ENCODE measurements at places on chromosomes 7 and 10.

- DNase-seq = no peak
Measured at GRCh38 chr10:17427666-17428350, 26.6 kb downstream of the ST8SIA6 start.

- DNase-seq = no peak
Measured at GRCh38 chr7:151366166-151366879, 24.7 kb downstream of the NUB1 start.

DNA sequence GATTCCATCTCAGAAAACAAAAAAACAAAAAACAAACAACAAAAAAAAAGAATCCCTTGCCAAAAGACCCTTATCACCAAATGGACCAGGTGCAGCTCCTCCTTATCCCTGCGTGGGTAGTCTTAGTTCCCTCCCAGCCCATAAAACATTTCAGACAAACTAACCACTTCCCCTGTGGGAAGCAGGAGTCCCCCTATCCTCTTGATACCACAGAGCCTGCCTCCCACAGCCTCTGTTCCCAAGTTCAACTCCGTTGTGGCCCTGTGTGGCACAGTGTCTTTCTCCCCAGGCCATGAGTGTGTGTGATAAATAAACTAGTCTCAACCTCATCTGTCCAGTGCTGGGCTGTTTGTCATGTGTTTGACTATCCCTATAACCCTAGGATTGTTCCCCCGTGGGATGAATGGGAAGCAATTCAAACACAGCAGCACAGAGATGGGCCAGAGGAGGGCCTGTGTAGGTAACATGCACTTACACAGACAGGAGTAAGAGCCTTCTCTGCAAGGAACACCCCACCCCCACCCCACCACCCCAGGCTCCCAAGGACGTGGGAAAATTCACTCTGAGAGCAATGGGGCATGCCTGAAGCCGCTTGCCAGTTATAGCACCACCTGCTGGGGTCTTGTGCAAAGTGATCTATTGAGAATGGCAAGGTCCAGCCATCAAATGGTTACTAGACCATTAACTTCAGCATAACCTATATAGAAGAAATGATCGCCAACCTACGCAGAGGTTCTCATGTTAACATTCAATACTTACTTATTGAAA is 147.1 kb upstream of the GHITM start:
- no peak for DNase-seq

DNA sequence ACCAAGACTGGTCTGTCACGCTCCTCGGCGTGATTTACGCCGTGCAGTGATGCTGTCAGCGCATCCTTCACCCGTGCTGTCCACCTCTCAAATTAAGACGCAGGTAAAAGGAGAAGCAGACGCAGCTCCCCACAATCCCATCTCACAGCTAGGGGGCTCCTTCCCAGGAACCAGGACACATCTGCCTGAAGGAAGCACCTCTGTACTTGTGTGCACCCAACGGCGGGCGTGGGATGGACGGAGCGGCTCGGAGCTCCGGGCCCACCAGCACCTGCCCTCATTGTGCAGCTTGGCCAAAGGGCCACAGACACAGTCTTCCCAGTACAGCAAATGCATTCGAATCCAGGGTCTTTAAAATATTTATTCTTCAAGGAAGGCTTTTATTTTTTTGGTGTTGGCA is 55.3 kb downstream of the STK32C start:
- no peak for DNase-seq

- no peak for DNase-seq
Measured at GRCh38 chr10:51108406-51108805, 34.1 kb downstream of the PRKG1 start.

GRCh38 chr7:81710751-81711150 is 59.1 kb downstream of the HGF start:
- no peak for DNase-seq

DNA sequence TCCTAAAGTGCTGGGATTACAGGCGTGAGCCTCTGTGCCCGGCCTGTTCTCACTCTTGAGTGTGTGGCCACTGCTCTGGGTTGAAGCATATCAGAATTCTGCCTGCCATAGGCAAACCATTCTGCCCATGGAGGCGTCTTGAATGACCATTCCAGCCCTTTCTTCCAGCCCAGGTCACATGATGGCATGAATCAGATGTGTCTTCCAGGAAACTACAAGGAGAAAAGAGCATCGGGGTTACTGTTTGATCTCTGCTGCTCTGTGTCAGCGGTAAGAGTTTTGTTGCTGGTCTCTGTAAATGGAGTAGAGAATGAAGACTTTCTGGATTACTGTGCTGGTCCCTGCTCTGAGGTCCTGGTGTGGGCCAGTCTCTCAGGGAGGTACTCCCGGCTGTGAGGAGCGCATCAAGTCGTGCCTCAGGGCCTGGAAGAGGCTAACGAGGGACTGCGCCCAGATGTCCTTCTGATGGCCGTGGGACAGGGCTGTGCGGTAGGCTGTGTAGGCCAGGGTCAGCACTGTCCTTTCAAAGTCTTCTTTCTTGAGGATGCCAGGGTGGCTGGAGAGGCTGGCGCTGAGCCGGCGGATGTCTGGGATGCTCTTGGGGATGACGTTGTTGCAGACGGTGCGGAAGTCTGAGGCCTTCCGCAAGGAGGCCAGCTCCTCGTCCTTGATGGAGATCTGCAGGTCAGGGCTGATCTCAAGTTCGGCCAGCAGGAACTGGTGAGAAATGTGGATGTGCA is 5.8 kb upstream of the SLC13A4 start:
- DNase-seq = no peak

GRCh38 chr10:60942788-60943315 is 1.1 kb downstream of the RHOBTB1 start:
- DNase-seq = no peak

- no peak for DNase-seq
Measured at GRCh38 chr7:43142703-43143102, 30.3 kb downstream of the HECW1 start.

GRCh38 chr7:44279731-44280505 is 45.5 kb downstream of the CAMK2B start:
- DNase-seq = no peak

- DNase-seq = no peak
Measured at GRCh38 chr10:105070249-105070648, 429.2 kb downstream of the SORCS3 start.

DNA sequence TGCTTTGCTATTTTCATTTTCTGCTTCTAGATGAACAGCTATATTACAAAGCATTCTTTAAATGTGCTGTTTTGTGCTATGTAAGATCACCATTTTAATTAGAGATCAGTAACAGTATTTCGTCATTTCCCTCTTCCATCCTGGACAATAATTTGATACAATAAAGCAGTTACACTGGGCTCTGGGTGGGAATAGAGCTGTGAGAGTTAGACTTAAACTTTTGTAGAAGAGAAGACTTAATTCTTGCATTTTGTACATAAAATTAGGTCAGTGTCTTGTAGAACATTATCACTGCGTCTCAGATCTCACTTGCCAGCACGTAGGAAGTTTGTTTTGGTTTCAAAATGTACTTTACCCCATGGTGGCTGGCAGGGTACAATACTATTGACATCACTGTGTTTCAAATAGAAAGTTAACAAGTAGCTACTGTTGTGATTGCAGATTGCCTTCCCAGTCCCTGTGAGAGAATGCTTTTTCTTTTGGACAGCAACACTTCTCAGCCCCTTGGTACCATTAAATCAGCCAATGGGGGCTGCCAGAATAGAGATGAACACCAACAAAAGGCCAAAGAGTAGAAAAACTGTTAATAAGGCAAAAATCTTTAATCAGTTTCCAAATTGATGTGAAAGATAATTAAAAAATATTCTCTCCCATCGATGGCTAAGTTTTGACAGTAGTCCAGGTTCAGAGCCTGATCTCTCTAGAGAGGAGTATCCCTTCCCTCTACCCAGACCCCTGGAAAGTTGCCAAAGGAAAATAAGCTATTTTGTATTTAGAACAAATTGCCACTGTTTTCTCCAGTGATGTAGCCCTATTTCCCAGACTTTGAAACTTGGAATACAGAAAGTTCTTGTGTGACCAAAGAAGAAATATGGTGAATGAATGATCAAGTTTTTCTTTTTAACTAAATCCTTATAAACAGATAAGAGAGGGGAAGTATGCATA is 35.1 kb downstream of the SMNDC1 start:
- no peak for DNase-seq

DNA sequence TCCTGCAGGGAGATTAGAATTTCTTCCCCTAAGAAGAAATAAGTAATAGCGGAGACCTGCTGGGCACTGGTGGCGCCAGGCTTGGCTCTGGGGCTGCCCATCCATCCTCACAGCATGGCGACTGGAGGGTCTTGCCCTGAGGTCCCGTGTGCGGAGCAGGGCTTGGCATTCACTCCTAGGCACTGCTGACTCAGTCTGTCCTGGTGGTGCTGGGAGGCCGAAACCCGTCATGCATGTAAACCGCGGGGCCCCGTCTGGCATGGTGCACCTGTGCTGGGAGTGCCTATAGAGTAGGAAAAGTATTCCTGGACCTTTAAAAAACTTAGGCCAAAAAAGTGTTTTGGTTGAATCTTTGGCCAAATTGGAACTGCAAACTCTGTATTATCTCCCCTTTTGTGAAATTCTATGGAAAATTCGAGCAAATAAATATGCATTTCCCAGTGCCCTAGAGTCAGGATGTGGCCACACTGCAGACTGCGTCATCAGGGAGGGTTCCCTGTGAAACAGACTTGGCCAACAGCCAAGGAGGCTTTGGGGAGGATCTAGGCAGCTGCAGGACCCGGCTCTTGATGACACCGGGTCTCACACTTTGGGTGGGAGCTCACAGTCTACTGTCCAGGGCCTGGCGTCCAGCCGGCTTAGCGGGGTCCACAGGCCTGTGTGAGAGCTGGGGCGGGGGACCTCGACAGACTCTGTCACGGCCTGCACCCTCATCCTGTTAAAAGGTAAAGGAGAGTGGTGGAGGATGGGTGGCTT is 122.3 kb downstream of the VIPR2 start:
- no peak for DNase-seq

GRCh38 chr10:70492786-70493659 is 14.5 kb downstream of the PALD1 start:
- DNase-seq = no peak

DNA sequence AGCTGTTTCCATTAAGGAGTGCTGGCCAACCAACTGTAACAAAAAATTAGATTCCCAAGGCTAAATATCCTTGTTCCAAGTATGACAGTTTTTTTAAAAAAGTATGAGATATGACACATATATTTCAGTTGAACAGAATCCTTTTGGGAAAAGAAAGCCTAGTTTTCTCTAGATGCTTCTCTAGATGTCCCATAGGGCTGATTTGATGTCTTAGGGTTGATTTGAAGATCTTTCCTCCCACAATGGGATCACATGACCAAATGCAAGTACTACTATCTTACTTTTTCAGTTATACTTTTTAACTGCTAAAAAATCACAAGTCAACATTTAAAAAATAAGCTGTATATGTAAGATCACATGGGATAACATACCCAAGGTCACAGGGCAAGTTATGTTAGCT is 3.7 kb downstream of the NAMPT start:
- no peak for DNase-seq

- no peak for DNase-seq
Measured at GRCh38 chr7:156059369-156059768, 247.1 kb upstream of the SHH start.

- no peak for DNase-seq
Measured at GRCh38 chr7:25250386-25250785, 22.1 kb upstream of the NPVF start.

GRCh38 chr7:13945670-13946069 is 43.8 kb downstream of the ETV1 start:
- DNase-seq = no peak

DNA sequence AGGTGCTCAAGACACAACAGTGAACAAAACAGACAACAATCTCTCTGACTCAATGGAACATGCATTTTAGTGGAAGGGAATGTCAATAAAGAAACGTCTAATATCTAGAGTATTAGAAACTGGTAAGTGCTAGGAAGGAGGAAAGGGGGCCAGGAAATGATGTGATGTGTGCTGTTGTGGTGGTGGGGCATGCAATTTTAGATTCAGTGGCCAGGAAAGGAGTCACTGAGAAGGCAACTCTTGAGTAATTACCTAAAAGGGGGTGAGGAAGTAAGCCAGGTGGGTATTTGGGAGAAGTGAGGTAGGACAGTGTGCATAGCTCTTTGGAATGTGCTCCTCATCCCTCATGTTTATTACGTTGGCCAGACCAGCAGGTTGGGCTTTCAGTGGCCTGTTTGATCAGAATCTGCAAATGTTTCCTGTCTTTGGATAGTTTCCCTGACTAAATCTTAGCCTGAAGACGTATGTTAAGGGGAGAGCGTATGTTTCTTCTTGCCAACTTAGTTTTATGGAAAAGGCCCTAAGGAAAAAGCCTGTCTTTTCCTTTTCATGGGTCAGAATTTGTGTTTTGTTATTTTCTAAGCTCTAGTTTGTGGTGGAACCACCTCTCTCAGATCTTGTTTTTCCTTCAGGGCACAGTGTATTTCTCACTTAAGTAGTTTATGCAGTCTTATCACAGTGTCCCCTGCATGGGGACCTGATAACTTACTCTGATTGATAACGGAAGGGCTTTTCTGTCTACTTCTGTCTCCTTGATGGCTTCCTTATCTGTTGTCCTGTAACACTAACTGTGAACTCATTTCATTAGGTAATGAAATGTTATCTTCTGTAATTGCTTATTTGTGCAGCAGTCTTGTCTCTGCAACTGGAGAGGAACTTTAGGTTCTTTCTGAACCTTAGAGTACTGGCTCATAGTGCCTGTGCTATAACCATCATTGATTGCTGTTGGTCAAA is 203.7 kb downstream of the AUTS2 start:
- no peak for DNase-seq

GRCh38 chr7:144835155-144835611 is 670 bp downstream of the TPK1 start:
- DNase-seq = no peak

DNA sequence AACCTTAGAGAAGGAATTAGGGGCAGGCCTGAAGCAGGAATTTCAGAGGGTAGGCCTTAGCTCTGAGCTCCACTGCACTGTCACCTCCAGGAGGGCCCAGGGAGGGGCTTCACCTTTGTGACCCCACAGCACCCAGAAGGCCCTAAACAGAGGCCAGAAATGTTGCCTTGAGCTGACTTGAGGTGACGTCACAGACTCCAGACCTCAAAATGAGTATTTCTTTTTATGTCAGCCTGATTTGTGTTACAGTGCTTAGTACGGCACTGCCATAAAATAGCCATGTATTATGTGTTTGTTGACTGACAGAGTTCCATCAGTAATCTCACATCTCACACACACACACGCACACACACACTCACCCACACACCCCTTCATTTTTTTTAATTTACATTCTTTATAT is 211.2 kb downstream of the CCDC3 start:
- DNase-seq = no peak

Data from vagina (tissue), 2 donors.